ENCODE measurements at places on chromosomes 1 and 21. TPM values are rescaled to one million over a fixed set of nuclear protein-coding genes. Genes with fewer than 3 reads are reported as not detected.

DNA sequence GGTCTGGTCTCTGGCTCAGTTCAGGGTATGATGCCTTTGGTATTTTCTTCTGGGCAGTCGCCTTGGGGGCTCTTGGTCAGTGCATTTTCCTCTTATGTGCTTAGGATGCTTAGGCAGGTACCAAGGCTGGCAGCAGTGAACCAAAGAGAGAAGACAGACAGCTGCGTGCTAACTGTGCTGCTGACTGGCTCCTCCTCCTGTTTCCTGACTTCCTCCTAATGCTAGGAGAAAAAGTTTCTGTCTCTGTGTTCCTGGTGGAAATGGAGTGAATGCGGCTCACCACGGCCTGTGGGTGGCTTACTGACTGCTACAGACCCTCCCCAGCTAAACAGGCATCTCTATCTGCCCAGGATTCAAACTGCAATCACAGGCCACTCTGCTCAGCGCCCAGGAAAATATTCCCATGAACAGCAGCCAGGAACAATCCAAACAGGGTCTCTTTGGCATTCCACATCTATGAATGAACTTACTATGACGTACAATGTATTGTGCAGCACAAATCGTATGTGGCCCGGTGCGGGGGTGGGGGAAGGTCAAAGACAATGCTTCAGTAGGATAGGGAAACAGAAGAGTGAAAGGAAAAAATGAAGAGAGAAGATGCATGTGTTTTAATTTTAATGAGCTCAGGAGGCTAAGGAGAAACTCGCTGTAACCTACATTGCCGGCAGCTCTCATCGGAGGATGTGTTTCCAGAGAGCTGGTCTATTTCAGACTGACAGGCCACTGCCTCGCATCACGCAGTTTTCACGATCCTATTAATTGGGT lies 2.8 kb downstream of the ABCG1 start:
- DNase-seq: no peak

DNA sequence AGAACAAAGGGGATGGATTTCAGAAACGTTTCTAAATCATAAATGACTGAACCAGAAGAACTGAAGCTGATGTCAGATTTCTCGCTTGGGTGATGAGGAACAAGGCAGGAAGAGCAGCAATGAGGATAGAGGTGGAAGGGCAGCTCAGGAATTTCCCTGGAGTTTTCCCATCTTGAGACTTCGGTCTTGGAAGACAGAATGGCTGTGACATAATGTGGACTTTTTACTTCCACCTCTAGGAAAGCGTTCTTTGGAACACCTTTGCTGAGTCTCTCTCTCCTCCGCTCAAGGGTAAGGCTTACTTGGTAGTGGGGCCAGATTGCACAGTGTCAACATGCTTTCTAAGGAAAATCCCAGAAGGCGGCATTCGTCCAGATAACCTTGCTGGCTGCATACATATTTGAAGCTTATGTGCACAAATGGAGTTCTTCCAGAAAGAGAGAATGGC lies 36.6 kb downstream of the DEGS1 start:
- peak; percentile 53 for DNase-seq

DNA sequence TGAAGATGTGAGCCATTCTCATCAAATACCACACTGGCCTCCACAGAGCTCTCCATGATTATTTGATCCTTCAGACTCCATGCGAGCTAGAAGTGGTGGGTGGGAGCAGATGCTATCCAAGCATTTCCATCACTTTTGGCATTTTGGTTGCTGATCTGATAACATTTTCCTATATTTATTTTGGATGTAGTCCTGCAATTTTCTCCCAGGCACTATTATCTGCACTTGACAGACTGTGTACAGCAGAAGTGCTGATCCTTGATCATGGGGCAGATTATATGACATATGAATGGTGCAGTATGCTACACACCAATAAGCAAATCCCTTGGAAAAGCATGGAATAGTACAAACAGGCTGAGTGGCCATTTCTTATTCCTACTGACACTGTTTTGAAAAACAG lies 167.6 kb upstream of the LRRC7 start:
- no peak for DNase-seq

DNA sequence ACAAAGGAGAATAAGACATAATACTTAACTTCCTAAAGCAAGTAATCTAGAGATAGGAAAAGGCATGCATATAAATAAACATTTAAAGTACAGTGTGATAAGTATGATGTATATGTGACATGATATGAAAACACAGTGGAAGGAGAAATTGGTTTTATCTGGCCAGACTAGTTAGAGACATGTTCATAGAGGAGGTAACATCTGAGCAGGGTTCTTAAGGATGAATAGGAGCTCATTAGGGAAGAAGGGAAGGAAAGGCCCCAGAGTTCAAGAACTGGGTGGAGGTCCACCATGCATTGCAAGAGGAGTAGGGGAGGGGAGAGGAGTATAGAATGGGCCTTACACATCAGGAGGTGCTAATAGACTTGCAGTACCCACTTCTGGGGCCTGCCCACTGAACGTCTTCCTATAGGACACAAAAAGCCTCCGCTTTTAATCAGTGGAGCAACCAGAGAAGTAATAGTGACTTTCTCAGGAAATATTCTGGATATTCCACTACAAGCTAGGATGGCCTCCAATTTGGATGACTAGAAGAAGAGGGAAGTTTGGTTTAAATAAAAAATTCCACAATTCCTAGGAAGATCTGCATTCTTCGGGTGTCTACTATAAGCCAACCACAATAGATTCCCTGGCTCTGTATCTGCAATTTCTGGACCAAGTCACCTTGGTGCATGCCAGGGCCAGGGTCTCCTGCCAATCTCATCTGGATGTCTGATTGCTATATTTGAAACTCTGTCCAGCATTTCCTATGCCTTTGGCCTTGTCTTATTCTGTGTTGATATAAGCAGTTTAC lies 41.9 kb downstream of the NGF start:
- DNase-seq: no peak

DNA sequence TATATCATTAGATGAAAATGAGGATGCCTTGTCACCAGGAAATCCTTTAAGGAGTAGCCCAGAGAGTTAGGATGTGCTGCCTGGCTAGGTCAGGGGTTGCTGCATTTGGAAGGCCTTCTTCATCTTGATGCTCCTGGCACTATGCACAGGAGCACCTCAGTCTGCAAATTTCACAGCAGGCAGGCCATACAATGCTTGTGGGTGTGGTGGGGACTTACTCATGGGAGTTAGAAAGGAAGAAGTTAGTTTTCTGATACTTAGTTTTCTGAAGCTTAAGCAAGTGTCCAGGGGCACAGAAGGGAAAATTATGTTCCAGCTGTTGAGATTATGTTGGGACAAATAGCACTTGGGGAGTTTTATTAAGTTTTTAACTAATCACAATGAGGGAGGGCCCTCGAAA lies 11.4 kb downstream of the HLX start:
- no peak for DNase-seq

The BNIPL gene
- total RNA-seq: 2.3 TPM

GRCh38 chr1:13829152-13829769 lies 129.3 kb downstream of the PRDM2 start:
- peak; percentile 48 for DNase-seq

- DNase-seq: no peak
These were observed 5.0 kb downstream of the CNKSR1 start for GRCh38 chr1:26182383-26182696.

DNA sequence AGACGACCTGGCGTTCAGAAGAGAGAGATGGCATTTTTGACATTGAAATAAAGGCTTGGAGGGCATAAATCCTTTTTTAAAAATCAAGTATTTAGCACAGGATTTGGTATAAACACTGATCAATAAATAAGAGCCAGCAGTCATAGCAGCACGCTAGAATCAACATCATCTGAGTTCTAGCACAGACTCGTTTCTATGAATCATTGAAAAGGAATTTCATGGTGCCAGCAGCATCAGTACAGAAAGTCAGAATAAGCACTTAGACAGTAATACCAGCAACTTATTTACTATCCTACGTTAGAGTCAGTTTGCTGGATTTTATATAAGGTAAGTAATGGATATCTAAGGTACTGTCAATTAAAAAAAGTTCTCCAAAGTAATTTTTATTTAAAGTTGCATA lies 119.3 kb downstream of the HLCS start:
- DNase-seq: no peak

The EDARADD gene
- 14.4 TPM for total RNA-seq

The AMY2B gene
- 0.16 TPM for total RNA-seq

- no peak for DNase-seq
These were observed 109.9 kb upstream of the SLC25A33 start for GRCh38 chr1:9429342-9429711.

GRCh38 chr1:180927348-180927747 lies 14.7 kb downstream of the KIAA1614 start:
- no peak for DNase-seq

The ST6GALNAC5 gene
- 0.14 TPM for total RNA-seq

- DNase-seq: peak; percentile 29
These were observed 4.8 kb downstream of the ARHGEF16 start for GRCh38 chr1:3459051-3459908.

DNA sequence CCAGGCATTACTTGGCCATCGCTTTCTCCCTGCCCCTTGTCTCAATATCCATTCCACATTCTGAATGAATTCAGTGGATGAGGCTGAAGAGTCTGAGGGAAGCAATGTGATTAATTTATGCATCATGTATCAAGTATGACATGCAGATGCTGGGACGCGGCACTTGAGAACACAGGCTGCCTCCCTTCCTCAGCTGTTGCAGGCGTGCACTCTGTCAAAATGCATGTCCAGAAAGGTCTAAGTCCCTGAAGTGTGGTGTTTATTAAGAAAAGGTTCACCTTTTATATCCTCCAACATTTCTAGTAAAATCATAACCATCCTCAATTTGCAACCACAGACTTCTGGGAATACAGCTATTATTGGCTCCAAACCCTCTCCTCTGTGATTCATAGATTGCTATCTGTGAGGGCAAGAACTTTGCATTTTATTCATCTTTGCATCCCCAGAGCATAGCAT lies 22.6 kb upstream of the RAB3GAP2 start:
- no peak for DNase-seq

DNA sequence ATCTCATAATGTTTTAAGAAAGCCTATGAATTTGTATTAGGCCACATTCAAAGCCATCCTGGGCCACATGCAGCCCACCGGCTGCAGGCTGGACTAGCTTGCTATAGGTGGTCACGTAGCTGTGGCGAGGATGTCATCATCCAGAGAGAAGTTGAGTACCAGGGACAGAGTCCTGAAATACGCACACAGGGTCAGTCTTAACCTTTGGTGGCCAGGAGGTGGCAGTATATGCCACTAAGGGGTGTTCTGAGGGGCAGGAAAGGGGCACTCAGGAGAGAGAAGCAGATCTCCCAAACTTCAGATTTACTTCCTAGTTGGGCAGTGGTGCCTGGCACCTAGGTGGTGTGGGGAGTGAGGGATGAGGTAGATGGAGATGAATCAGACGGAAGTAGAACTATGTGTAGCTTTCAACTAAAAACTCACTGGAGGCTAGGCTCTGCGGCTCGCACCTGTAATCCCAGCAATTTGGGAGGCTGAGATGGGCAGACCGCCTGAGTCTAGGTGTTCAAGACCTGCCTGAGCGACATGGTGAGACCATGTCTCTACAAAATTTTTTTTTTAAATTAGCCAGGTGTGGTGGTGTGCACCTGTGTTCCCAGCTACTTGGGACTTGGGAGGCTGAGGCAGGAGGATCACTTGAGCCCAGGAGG lies 16.3 kb upstream of the CDK18 start:
- DNase-seq: peak; percentile 73

DNA sequence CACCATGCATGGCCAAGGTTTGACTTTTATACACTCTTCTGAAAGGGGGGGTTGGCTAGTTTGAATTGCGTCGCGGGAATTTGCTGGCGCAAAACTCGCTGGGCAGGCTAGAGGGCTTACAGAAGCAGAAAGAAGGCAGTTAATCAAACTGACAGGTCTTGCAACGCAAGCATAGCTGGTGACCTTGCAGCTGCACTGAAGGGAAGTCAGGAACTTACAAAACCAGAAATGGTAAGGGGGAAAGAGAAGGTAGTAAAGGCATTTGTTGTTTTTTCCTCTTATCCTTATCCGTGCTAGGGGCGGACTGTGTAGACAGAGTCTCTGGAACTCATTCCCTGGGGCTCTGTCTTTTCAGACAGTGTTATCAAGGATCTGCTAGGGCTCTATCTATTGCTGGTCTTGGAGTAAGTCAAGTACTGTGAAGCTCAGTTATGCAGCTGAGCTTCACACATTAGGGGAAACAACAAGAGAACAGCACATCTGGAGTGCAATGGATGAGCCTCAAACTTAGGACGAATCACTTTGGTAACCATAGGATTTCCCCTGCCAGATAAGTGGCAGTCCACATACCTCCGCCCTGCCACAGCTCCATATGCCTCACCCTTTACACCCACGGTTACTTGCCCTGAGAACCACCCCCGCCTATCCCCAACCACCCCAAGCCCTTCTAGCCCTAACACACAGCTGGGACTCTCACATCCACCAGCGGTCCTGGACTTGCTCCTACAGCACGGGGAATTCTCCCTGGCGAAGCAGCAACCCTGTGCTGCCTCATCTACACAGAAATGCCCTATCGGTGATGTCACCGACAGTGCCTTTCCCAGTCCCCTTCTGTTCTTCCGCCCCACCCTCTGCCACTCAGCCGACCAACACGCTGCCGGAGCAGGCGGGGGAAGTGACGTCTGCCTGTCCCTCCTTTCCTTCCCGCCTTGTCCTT lies 251.4 kb downstream of the FAM72C start:
- DNase-seq: peak; percentile 56

The CSF3R gene
- total RNA-seq: 1.3 TPM

GRCh38 chr1:14852291-14852690 lies 253.8 kb downstream of the KAZN start:
- no peak for DNase-seq

GRCh38 chr1:154440036-154440804 lies 35.1 kb downstream of the IL6R start:
- no peak for DNase-seq

DNA sequence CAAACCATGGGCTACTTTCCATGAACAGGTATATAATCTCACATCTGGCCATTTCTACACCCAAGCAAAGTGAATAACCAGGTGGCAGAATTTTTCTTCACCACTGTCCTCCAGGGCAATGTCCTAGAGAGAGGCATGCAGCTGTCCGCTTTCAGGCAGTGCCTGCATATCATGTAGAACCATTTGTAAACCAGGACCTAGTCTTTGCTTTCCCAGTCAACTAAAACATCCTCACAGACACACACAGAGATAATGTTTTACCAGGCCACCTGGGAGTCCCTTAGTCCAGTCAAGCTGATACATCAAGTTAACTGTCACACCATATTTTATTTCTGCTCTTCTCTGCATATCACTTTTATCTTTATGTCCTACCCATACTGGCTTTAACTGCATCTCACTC lies 26.2 kb downstream of the TNFSF18 start:
- no peak for DNase-seq

DNA sequence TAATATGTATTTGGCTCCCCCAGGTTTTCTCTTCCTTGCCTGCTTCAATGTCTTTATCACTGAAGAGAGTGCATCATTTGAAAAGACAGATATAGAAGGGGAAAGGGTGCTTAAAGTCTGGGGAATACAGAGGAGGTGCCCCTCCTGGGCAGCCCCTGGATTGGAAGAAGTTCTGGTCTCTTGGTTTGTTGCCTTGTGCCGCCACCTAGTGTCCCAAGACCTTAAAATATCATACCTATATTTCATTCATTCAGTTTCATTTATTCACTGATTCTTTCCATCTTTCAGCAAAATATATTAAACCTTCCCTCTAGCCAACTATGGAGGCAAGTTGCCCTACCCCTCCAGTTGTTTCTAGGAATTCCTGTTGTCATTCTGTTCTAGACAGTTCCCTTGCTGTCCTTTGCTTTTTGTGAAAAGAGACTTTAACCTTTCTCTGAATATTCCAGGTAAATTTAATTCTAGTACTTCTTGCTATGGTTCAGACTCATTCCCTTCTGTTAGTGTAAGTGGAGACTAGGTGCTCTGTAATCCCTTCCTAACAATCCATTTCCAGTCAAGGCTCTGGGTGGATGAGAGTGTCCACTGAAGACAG lies 56.1 kb downstream of the MEF2D start:
- peak; percentile 66 for DNase-seq
